ENCODE measurements at places on chromosomes 7 and 10. TPM values are rescaled to one million over a fixed set of nuclear protein-coding genes. Genes with fewer than 3 reads are reported as not detected.

Gene GBX1
- 2.4 TPM for total RNA-seq

Gene MYH16
- not detected for total RNA-seq

Gene TMEM140
- total RNA-seq: 3.4 TPM

Gene SORBS1
- 95.1 TPM for total RNA-seq

Gene KCNIP2
- total RNA-seq: 11.0 TPM

Data from spinal cord (tissue), 10 donors.